ENCODE measurements at places on chromosomes 7 and 10.

- DNase-seq = no peak
These were observed 1.2 kb downstream of the GRK5 start for GRCh38 chr10:119208553-119208940.

GRCh38 chr10:299969-300368 lies 164.7 kb downstream of the ZMYND11 start:
- no peak for DNase-seq

GRCh38 chr7:73817121-73817520 lies 13.7 kb upstream of the CLDN4 start:
- no peak for DNase-seq

DNA sequence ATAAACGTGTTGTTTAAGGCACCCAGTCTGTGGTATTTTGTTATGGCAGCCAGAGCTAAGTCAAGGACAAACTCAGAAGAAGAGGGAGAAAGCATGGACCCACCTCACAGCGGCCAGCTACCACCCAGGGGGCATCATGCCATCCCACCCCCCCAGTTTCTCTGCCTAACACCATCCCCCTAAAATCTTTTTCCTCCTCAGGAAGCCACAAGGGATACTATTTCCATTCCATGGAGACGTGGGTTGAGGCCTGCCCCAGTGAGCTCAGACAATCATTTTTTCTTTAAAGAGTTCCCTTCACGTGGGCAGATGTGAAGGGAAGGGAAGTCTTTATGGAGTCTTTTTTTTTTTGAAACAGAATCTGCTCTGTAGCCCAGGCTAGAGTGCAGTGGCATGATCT lies 131.8 kb downstream of the FGFR2 start:
- DNase-seq = no peak

- no peak for DNase-seq
These were observed 287.2 kb downstream of the TNS3 start for GRCh38 chr7:47294556-47295222.

GRCh38 chr7:155456738-155457543 lies 988 bp upstream of the EN2 start:
- DNase-seq = no peak

GRCh38 chr10:80893256-80893655 lies 355.6 kb downstream of the SH2D4B start:
- DNase-seq = no peak

DNA sequence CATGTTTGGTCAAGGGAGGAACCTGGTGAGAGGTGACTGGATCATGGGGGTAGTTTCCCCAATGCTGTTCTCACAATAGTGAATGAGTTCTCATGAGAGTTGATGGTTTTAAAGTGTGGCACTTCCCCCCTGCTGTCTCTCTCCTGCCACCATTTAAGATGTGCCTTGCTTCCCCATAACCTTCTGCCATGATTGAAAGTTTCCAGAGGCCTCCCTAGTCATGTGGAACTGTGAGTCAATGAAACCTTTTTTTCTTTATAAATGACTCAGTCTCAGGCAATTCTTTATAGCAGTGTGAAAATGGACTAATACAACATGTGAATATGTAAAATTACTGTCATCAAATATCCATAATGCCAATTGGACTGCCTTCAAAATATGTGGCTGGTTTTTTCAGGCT lies 165.5 kb upstream of the TARP start:
- DNase-seq = no peak

DNA sequence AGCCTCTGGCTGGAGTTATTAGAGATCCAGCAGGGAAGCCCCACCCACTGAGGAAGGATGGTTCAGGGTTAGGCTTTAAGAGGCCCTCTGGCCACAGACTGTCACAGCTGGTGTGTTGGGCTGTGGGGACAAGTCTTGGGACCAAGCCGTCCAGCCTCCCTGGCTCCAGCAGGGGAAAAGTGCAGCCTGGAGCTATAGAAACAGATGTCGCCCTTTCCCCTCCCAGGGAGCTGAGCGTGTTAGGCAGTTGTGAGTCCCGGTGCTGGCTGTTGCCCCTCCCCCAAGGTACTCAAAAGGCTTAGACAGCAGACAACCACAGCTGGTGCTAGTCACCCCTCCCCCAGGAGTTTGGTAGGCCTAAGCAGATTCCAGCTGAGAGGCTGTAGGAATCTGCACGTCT lies 143.4 kb downstream of the TMEM168 start:
- DNase-seq = no peak

GRCh38 chr7:95646350-95646749 lies 50.0 kb upstream of the PDK4 start:
- no peak for DNase-seq

DNA sequence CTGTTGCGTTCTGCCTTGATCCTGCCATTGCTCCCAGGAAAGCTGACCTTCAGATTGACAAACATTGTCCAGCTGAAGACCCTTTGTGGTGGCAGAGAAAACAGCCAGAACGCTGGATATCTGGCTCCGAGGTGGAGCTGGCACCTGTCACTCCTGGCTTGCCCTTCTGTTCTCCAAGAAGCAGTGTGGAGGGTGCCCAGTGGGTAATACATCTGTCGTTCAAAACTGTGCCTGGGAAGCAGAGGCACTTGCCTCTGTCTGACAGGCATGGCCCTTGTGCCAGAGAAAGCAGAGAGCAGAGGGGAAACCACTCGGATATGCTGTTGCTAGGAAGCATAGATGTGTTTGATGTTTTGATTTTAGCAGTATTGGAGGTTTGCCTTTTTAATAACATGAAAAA lies 231.4 kb downstream of the BMPER start:
- no peak for DNase-seq

- no peak for DNase-seq
These were observed 30.8 kb upstream of the CRYGN start for GRCh38 chr7:151470711-151471110.

GRCh38 chr7:22791204-22792158 lies 31.2 kb downstream of the TOMM7 start:
- DNase-seq = no peak

GRCh38 chr10:14184841-14185315 lies 145.8 kb downstream of the FRMD4A start:
- no peak for DNase-seq

- DNase-seq = no peak
These were observed 33.3 kb downstream of the SRRM3 start for GRCh38 chr7:76234931-76235441.

DNA sequence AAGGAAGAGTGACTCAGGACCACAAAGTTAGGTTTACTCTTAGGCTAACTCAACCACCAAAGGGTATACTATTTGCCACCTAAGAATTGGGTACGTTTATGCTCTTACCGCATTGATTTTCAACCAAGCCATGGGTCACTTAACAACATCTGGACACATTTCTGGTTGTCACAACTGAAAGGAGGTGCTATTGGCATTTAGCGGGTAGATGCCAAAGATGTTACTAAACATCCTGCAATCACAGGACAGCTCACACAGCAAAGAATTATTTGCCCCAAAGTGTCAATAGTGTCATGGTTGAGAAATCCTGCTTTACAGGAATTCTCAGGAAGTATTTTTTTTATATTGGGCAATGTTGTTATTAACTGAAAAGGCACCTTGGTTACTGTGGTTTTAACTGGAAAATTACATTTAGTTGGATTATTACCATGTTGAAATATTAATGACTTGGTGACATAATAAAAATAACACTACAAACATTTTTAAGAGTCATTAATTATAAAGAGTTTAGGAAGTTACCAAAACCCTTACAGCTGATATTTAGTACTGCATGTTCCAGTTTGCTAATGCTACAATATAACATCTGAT lies 185.0 kb upstream of the TMEM196 start:
- DNase-seq = no peak

- DNase-seq = no peak
These were observed 19.6 kb upstream of the ZNF488 start for GRCh38 chr10:47403446-47404318.

- DNase-seq = no peak
These were observed 82.1 kb downstream of the MPP7 start for GRCh38 chr10:28220811-28221210.

DNA sequence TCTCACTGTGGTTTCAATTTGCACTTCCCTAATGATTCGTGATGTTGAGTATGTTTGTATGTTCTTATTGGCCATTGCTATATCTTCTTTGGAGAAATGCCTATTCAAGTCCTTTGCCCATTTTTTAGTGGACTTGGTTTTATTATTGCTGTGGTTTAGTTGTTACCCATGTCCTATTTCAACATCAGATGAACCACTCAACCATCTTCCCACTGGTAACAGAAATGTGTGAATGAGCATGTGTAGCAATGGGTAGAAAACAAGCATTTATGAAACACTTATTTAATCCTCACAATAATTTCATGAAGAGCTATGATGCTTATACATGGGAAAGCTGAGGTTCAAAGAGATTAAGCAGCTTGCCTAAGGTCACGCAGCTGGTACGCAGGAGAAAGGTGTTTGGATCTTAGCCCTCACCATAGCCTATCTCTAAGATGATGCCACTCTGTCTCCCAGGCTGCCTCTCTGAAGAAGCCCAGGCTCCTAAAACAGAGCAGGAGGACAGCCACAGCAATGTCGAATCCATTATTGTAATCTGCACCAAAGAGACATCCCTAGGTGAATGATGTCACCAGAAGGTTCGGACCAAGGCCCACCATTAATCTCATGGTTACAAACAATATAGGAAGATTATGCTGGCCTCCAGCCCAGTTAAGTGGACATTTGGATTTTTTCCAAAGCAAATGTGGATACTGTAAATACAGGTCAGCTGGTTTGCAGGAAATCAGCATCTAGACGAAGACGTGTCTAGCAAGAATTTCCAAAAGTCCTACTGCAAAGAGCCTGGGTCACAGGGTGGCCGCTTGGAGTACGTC lies 447.6 kb upstream of the ZMIZ1 start:
- DNase-seq = peak; percentile 67

All from LNCaP clone FGC (cell line).